Glomerular endothelial cell (primary cell): ENCODE measurements at places on chromosomes 5 and 9.

DNA sequence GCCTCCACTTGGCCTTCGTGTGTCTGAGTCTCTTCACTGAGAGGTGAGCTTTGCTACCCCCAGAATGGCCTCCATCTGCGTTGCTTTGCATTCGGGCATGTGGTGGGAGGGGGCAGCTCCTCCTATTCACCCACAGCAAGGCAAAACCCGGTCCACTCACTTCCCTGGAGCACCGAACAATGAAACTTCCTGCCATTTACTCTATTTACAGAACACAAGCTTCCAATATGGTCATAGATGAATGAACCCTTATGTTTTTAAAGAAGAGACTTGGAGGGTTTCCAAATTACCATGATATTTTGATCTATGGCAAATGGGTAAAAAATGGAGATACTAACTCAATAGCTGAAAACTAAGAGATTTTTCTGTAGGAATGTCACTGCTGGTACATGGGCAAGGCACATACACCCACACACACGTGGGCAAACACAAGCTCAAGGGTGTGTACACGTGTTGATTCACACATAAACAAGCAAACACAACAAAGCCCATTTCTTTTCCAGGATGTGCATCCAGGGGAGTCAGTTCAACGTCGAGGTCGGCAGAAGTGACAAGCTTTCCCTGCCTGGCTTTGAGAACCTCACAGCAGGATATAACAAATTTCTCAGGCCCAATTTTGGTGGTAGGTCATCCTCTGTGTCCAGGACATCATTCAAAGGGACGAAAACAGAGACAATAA, 5.2 kb downstream of the GABRP start:
- no peak for DNase-seq

DNA sequence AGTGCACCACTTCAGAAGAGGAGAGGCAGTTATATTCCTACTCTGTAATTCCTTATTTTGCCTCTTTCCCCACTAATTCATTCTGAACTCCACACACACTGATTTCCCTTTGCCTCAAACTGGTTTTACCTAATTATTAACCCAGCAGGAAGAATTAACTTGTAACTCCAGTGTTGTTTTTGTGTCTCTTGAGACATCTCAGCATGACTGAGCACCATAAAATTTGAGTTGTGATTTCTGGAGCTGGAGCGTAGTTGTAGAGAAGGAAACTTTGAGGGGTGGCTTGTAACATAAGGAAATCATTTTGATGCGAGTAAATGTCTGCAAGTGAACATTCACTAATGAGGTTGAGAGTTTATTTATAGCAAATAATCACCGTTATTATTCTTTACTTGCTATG, 265.2 kb downstream of the TMEM38B start:
- DNase-seq: no peak

DNA sequence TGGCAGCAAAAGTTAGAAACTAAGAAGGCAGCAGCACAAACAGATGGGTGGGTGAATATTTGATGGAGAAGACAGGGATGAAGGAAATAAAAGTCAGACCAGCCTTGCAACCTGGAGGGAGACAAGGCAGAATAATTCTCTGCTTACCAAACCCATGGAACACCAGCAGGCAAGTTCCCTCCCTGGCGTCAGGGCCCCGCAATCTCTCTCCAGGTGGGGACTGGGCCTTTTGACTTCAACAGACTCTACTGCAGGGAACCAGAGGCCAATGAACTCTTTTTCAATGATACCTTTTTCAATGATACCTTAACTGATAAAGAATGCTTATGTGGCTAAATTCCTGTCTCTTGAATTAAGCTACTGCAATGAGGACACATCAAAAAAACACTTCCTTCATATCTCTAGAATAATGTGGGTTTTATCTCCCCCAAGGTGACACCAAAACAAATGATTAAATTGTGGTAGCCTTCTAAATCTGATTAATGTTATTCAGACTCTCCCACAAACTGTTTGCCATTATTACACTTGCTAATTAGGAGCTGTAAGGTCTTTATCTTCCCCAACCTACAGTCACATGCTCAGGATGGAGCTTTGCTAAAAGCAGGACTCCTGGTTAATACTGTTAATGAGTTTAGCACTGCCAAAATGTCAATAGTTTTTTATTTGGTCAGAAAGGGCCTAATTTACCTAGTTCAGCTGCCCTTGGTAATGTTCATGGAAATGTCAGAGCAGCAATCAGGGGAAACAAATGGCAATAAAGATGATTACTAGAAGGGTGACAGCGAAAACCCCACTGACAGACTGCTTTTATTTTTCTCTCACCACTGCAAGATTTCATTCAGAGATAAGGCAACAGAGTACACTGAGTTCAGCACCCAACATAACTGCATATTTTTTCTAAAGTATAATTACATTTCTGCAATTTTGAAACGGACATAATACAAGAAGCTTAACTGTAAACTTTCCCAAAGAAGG, 165.5 kb downstream of the TSSK1B start:
- no peak for DNase-seq

- peak; percentile 68 for DNase-seq
Observed at GRCh38 chr9:87516222-87516925, 18.7 kb downstream of the DAPK1 start.

- DNase-seq: no peak
Observed at GRCh38 chr9:128089299-128089698, 21.3 kb downstream of the SLC25A25 start.
